ENCODE measurements at places on chromosomes 5 and 9.

- DNase-seq = peak; percentile 62
Observed at GRCh38 chr5:151155775-151156506, 1.6 kb downstream of the ANXA6 start.

GRCh38 chr5:21212026-21212425 is 1224.0 kb upstream of the CDH18 start:
- DNase-seq = peak; percentile 46

DNA sequence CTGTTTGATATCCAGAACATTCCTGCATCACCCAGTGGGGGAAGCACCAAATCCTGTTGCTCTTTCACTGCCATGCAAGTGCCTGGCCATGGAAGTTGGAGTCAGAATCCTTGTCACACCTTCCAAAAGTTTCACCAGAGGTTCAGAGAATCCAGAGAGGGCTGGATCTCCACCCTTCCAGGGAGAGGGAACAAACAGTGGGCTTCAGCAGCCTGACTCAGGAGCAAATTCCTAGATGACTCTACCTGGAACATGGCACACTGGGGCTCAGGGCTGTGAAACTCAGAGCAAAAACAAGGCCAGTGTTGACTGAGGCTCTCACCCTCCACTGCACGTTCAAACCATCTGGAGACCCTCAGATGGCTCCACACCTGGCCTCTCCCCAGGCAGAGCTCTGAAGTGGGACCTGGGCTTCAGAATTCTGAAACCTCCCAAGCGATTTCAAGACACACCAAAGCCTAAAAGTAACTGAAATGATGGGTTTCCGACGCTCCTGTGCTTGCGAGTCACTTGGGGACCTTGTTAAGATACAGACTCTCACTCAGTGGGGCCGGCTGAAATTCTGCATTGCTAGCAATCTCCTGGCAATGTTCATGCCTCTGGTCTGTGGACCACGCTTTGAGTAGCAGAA is 205.9 kb downstream of the AUH start:
- no peak for DNase-seq

DNA sequence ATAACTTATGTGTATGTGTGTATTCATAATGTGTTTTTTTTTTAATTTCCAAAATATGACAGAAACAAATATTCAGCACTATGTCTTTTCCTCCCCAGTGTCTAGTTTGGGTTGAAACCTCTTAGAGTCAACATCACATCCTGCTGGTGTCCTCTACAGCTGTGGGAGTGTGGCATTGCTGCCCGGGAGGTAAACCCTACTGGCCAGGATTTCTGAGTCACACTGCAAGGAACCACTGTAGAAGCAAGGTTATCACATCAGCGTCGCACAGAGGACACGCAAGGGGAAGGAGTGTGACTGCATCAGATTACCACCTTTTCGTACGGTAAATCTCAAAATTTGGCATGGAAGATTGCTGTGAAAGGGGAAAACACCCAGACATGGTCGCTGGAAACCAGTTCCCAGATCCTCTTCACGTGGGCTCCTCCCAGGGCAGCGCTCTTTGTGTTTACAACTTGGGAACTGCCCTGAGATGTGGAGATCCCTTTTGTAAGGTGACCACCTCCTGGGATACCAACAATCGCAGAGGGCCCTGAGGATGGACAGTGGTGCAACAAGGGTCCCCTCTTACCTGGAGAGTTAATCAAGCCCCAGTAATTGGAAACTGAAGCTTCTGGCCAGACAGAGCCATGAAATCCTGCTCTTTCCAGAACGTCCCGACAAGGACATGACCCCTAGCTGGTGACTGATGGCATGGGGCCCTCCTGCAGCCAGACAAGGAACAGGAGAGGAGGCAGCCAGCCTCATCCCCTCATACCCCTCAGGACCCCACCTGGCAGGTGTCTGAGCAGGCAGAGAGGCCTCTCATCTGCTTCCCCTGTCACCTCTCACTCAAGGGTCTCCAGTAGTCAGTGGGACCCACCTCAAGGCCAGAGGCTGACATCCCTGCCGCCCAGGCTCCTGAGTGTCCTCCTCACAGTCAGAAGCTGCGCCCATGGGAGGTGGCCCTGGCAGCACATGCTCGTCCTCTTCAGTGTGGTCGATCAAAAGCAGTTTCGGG is 194.7 kb downstream of the MED10 start:
- DNase-seq = no peak

Data from adipocyte (in vitro differentiated cells).